ENCODE measurements at places on chromosomes 2 and 18.
A peak's percentile ranks its signal among the peaks of the same experiment; 100 is the strongest.

DNA sequence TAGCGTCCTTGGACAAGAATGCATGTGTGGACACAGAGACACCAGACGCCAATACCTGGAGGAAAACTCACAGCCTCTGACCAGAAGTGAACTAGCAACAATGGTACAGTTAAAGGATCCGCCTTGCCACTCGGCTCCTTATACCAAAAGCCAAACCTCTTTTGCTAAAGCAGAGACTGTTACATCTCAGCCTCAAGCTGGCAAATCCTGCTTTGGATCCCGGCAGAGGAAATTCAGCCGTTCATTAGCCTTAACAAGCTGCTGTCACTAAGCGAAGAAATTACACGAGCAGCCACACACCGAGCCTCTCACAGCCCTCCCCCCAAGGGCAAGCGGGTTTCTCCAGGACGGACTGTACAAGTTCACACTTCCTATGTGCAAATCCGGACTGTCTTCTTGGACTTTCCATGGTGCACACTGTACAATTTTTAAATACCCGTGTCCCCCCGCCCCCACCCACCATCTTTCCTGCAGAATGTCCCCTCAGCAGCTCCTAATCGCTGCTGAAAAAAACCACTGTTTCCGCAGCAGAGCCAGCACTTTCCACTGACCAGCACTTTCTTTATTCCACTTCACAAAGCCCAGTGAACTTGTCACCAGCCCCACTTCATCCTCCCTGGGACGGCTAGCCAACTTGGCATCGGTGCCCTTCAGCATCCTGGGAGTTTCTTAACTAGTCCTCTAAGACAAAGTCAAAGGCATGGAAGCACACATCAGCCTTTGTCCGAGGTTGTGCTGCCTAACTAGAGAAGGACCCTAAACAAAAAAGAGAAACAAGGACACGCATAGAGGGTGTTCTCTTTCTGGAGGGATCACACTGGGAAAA is 1.5 kb downstream of the KLF7 start:
- peak; percentile 31 for DNase-seq

- no peak for DNase-seq
Measured at GRCh38 chr2:162934191-162934590, 95.6 kb upstream of the KCNH7 start.

- DNase-seq, result no peak
Measured at GRCh38 chr2:68423966-68424650, 43.0 kb downstream of the FBXO48 start.

- no peak for DNase-seq
Measured at GRCh38 chr2:75799859-75800258, 89.1 kb upstream of the GCFC2 start.

DNA sequence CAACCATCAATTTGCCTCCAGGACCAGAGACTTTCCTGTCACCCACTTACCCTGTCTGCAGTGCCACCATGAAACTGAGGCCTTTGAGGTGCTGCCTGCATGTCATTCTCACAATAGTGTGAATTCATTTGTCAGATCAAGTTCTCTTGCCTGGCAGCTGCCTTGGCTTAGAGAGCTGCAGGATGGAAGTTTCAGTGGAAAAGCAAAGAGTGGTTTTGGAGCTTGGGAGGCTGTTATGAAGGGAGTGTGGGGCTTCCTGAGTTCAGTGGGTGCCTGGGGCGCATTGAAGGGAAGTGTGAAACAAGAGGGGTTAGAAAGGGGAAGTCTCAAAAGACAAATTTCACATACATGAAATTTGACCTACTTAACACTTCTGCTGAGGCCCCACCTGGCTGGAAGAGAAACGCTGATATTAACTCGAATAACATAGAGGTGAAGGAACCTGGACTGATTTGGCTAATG is 7.9 kb upstream of the LBH start:
- DNase-seq, result no peak

- no peak for DNase-seq
Measured at GRCh38 chr2:113164930-113165585, 8.7 kb upstream of the PSD4 start.

- no peak for DNase-seq
Measured at GRCh38 chr2:204205082-204205481, 268.5 kb downstream of the ICOS start.

GRCh38 chr2:205175831-205176230 is 506.5 kb upstream of the NRP2 start:
- DNase-seq, result no peak

DNA sequence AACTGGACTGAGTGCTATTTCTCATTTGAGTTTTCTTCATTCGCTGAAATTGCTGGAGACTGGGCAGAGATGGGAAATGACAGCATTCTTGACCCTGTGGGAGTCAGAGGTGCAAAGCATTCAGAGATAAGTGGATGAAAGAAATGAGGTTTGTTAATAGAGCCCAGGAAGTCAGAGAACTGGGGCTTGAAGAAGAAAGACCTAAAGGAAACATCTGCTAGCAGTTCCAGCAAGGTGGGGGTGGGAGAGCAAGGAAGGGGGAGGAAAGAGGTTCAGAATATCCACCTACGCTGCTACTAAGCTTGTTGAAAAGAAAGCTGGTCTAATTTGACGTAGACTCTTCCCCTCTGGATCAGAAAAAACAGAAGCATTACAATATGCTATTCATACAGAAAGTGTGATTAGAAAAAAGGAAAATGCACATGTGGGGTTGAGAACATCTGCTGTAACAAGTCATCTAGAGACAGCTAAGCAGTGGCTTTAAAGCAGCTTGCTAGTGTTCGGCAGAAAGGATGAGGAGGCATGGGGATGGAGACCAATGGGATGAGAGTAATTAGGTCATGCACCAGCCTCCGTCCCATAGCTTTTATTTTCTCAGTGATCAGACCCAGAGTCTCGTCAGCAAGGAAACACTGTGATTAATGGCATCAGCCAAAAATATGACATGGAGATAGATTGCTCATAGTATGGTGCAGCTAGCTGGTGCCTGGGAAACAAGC is 29.7 kb downstream of the NAB1 start:
- DNase-seq, result peak; percentile 37
